EH (cell line): ENCODE measurements at places on chromosomes 6 and 20.

GRCh38 chr6:10429638-10430427 lies 15.0 kb upstream of the TFAP2A start:
- peak; percentile 74 for DNase-seq

GRCh38 chr6:142653710-142654420 lies 291.1 kb downstream of the HIVEP2 start:
- no peak for DNase-seq

GRCh38 chr6:45832063-45832462 lies 183.6 kb downstream of the CLIC5 start:
- DNase-seq, result no peak

DNA sequence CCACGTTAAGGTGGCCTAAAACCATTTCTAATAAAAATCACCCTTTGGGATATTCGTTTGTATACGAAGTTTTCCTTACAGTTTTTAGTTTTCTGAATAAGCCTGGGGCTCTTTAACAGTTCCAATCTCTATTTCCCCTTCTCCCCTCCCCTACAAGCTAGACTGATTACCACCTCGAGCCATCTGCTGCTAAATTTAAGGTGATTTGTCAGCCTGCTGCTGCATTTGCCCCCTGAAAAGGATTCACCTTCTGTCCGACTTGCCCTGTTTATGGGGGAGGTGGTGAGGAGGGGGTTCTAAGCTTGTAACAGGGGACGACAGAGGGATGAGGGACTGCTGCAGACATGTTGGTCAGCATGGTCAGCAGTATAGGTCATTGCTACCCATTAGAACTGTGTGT lies 146.3 kb downstream of the JARID2 start:
- no peak for DNase-seq

- peak; percentile 55 for DNase-seq
Measured at GRCh38 chr20:39773380-39774000, 811.3 kb downstream of the DHX35 start.

DNA sequence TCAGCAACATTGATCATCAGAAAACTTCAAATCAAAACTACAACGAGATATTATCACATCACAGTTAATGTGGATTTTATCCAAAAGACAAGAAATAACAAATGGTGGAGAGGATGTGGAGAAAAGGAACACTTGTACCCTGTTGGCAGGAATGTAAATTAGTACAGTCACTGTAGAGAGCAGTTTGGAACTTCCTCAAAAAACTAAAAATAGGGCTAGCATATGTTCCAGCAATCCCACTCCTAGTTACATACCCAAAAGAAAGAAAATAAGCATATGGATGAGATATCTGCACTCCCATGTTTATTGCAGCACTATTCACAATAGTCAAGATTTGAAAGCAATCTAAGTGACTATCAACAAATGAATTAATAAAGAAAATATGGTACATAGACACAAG lies 887.7 kb upstream of the MAN1A1 start:
- no peak for DNase-seq

DNA sequence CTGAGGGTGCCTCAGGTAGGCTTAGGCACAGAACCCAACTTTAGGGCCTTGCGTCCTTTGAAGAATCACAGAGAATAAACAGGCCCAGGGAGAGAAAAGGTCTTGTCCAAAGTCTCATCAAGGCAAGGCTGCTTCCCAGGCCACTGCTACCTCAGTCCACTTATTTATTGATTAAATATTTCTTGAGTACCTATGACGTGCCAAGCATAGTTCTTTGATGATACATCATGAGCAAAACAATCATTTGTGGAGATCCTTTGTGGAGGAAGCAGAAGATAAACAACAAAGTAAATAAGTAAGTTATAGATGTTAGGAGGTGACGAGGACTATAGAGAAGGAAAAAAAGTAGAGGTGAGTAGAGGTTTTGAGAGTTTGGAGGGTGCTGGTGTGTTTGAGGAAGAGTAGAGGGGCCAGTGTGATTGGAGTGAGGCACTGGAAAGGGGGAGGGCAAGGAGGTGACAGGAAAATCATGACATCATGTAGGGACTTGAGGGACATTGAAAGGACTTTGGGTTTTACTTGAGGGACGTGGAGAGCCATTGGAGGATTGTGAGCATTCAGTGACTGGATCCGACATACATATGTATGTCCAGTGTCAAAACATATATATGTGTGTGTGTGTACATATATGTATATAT lies 14.1 kb upstream of the CHMP4B start:
- DNase-seq, result no peak

GRCh38 chr6:82066991-82067411 lies 180.5 kb downstream of the IBTK start:
- no peak for DNase-seq

- DNase-seq, result no peak
Measured at GRCh38 chr20:6651561-6651960, 115.9 kb upstream of the BMP2 start.

GRCh38 chr6:79902046-79902445 lies 45.3 kb downstream of the ELOVL4 start:
- peak; percentile 1 for DNase-seq

GRCh38 chr6:136750696-136751521 lies 41.4 kb downstream of the MAP3K5 start:
- peak; percentile 15 for DNase-seq

- no peak for DNase-seq
Measured at GRCh38 chr20:61082720-61083119, 169.3 kb upstream of the CDH4 start.

- DNase-seq, result no peak
Measured at GRCh38 chr20:32416206-32416605, 58.1 kb downstream of the ASXL1 start.

DNA sequence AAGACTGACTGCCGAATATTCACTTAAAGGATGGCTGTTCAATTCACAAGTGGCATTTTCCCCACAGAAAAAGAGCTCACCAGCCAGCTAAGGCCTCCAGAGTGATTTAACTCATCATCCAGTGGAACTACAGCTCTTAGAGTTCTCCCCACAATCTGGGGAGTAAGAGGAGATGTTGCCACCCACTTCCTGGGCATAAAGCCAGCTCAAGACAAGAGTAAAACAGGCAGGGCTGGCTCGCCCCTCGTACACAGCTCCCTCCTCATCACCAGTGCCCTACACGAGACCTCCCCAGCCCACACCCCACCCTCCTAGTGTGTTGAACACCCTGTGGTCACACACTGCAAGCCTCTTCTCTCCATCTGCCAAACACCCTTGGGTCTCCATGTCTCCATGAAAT lies 47.2 kb upstream of the IPCEF1 start:
- peak; percentile 80 for DNase-seq

- no peak for DNase-seq
Measured at GRCh38 chr6:68343901-68344300, 291.2 kb upstream of the ADGRB3 start.

DNA sequence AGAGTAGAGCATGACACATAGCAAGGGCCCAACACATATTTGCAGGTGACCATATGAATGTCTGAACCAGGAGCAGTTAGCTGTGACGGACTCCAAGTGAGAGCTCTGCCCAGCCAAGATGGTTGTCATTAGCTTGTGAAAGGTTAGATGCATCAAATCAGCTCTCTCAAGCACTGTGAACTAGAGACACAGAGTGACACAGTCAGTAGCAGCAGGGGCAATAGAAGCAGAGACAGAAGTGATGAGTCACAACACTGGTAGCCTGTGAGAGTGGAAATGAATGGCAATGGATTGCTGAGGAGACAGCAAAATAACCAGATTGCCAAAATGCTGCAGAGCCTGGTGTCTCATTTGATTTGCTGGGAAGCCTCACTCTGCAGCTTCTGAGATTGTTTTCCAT lies 558.9 kb downstream of the PKHD1 start:
- no peak for DNase-seq

- no peak for DNase-seq
Measured at GRCh38 chr6:81720427-81720826, 32.1 kb downstream of the TENT5A start.

DNA sequence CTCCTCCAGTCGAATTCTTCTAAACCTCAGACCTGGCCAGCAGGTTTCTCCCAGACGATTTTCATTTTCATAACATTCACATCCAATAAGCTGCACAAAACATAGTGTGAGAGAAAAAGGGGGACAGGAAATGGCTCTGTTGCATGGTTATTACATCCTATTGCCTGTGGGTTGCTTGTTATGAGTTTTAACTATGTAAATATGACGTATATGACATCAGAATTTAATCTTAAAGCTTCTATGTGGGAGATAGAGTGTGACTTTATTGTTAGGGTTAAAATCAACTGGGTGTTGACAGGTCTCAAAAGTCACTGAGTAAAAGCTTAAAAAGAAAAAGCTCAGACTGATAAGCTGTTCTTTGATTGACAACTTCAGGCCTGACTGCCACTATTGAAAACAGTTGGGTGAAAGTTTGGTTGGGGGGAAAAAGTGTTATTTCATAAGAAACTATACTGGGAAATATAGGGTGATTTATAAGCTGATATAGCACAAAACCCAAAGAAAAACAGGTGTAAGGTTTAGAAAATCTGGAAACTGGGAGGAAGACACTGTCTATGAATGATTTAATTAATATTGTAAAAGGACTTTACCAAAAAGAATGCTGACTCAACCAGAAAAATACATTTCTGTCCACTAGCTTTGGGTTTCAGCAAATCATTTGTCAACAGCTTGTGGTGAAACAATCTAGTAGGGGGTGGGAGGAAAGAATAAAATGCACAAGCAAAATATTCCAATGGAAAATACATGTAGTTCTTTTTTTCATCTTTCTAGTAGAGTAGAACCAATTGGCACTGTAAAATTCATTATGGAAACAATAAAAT lies 134.1 kb upstream of the CEP162 start:
- no peak for DNase-seq

- peak; percentile 63 for DNase-seq
Measured at GRCh38 chr6:155530219-155530834, 74.7 kb upstream of the NOX3 start.

- no peak for DNase-seq
Measured at GRCh38 chr6:162178666-162179065, 548.9 kb downstream of the PRKN start.

- DNase-seq, result no peak
Measured at GRCh38 chr6:110756817-110757216, 58.5 kb downstream of the CDK19 start.

- no peak for DNase-seq
Measured at GRCh38 chr6:57104336-57104735, 14.3 kb downstream of the ZNF451 start.

DNA sequence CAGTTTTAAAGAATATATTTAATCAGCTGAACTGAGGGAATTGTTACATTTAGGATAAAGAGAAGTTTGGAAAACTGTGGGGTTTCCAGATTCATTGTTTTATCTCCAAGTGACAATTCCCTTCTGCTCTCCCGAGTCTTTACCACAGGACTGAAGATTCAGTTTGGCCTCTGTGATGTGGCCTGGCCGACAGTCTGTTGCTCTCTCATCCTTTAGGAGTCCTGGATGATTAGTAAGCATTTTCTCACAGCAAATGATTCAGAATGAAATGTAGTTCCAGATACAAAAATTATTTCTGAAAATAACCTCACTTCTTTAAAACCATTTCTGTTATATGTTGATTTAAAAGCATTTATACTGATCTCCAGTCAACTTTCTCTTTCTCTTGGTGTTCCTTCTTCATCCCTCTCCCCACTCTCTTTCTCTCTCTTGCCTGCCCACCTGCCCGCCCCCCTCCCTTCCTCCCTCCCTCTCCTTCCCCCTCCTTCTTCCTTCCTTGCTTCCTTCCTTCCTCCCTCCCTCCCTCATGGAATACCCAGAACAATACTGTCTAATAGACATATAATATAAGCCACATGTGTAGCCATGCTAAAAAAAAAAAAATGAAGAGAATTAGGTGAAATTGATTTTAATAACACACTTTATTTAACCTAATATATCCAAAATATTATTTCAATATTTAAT lies 254.9 kb downstream of the PRL start:
- peak; percentile 71 for DNase-seq

DNA sequence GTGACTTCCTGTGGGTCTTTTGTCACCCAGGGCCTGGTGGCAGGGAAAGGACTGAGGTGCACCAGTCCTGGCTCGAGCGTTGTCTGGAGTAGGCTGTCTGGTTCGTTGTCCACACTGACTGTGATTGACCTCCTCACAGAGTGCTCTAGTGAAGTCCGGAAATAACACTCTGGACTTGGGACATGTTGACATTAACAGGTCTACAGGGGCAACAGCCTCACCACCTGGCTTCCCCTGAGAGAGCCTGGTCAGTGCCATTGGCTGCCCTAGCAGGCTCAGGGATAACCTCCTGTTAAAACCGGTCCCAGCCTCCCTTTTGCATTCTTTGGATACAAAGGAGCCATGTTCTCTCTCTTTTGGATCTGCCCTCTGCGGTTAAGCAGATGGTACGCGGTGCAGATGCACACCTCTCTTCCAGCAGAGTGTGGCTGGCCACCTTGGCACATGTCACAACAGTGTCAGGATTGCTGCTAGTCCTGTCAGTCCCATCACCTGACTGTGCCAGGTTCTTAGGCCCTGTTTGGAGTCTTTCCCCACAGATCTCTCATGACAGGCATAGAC lies 46.2 kb downstream of the CDS2 start:
- DNase-seq, result no peak

GRCh38 chr6:136306466-136306865 lies 16.8 kb upstream of the BCLAF1 start:
- DNase-seq, result no peak

- DNase-seq, result peak; percentile 59
Measured at GRCh38 chr20:2767768-2768631, 32.4 kb downstream of the CPXM1 start.

DNA sequence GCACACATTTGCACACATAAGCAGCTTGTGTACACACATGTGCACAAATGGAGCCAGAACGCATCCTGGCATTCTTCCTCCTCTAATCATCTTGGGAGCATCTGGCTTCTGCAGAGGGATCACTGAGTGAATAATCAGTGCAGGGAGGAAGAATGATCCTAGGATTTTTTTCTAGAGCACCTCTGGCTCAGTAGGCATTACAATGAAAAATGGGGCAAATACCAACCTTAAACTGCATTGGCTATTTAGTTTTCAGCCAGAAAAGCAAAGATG lies 205.7 kb upstream of the TCF21 start:
- DNase-seq, result no peak

GRCh38 chr6:34182751-34183531 lies 37.1 kb upstream of the GRM4 start:
- DNase-seq, result no peak

DNA sequence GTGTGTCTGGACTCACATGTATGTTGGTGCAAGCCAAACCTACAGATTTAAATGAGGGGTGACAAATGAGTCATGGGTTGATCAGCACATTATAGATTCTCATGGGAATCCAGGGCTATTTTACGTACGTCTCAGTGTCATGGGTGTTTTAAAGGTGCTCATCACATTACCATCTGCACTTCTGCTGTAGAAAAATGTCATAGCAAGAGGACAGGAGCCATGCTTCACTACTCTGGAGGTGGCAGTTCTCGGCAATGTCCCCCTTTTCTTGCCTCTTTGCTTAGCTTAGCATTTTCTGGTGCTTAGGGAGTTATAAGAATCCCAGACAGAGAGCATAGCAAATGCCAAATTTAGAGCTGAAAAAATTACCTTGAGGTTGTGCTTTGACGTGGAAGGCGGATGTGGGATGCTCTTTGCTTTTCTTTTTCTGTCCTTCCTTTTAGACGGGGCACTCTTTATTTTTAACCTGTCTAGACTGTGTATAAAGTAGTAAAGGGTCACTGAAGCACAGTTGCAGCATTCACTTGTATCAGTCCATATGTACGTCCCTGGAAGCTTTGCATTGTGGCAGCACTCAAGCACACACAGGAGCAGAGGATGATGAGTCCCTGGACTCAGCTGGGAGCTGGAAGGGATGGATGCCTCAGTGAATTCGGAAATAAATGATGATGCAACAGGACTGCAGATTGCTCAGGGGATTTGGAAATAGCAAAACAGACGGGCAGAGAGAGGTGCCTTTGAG lies 139.7 kb downstream of the SYNDIG1 start:
- DNase-seq, result peak; percentile 25

- DNase-seq, result peak; percentile 98
Measured at GRCh38 chr6:13278991-13279390, 49.3 kb downstream of the TBC1D7 start.

- DNase-seq, result no peak
Measured at GRCh38 chr20:41862476-41862875, 244.3 kb upstream of the CHD6 start.
